ENCODE measurements at places on chromosomes 12 and 14.

- no peak for DNase-seq
Observed at GRCh38 chr12:127459687-127460086, 807.3 kb upstream of the TMEM132C start.

GRCh38 chr12:1776170-1776921 is 44.0 kb upstream of the LRTM2 start:
- no peak for DNase-seq

DNA sequence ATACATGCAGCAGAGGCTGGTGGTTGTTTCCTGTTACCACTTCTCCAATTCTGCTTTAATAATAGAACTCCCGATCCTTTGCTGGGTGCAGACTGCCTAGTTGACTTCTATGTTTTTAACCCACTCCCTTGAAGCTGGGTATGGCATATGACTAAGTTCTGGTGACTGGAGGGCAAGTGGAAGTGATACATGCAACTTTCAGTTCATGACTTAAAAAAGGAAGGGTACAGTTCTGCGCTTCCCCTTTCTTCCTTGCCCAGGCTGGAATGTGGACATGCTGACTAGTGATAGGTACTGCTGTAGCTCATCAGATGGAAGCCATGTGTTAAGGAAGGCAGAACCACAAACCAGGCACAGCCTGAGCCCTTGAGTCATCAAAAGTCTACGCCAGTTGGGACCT is 2.4 kb upstream of the A2M start:
- no peak for DNase-seq

DNA sequence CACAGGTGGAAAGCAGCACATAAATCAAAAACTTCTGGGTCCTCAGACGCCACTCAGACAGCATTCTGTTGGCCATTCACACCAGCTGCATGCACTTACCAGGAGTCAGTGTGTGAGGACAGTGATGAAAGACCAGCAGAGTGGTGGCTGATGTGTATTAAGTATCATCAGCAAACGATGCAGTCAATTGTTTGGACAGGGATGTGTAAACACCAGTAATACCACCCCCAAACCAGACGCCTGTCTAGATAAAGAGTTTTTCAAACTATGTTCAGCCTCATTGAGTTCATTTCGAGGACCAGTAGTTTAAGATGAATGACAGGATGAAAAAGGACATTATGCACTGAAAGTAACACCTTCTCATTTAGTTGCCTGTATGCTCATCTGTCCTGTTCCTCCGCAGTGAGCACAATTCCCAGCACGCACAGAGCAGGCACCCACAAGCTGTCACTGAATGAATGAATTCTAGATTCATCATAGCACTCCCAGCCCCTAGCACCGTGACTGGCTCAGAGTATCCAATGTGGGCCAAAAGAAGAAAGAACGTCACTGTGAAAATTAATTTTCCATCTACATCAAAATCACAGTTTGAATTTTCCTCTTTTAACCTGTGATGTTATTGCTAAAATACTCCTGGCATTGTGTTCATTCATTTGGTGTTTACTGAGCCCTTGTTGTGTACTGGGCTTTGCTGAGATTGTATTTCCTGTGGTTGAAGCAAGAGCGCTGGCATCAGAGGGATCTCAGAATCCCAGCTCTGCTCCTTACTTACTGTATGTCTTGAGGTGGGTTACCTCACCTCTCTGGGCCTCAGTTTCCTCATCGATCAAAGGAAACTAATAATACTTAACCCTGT is 124.8 kb upstream of the NOS1 start:
- no peak for DNase-seq

DNA sequence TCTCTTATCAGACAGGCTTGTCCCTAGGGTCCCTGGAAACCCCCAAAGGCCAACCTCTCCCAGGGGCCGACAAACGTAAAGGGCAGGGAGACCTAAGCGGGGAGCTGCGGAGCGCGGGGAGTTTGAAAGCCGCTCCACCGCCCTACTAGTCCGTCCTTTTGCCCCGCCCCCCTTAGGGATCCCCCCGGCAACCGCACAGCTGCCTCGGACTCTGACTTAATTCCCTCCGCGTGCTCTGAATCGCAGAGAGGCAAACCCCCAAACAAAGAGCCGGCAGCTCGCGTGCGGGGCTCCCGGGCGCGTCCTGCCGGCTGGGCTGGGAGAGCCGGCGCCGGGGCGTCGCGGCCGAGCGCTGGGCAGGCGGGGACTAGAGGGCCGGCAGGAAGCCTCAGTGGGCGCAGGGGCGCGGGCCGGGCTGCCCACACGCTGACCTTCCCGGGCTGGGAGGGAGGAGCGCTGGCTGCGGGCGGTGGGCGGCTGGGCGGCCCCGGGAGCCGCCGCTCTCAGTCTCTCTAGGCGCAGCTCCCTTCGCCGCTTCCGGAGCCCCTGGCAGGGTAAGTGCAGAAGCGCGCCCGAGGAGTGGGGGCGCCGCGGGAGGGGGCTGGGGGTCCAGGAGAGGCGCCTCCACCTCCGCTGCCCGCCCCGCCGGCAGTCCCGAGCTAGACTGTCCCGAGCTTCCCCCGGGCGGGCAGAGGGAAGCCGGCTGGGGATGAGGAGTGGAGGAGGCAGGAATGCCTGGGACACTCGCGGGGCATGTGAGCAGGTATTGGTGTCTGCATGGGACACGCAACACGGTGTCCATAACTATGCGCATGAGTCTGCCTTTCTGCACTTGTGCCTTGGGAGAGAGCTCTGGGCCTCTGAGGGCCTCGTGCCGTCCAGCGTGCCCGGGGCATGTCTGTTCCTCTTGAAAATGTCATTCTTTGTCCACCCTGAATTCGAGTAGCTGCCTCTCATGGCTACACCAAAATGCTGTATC is at the start of gene TSPAN11:
Gene TSPAN11, plus strand, starts transcription at position 506 of the 979 bp plus-strand sequence. CDS start 27,244 bp downstream, outside the sequence.
- peak; percentile 83 for DNase-seq

GRCh38 chr12:115364921-115365320 is 680.9 kb upstream of the TBX3 start:
- DNase-seq, result no peak

DNA sequence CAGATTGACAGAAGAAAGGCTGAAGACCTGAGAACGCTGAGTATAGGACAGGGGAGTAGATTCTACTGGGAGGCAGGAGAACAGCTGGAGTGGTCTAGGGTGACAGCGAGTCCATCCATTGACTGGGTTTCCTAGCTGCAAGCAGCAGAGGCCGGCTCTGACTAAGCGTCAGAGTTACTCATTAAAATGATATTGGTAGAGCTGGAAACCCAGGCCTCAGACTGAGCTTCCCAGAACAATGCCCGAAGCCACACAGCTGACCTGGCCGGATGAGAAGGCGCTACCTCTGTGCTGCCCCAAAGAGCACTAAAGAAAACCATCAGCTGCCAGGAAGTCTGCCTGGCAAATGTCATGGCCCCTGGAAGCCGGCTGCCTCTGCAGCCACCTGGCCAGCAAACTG is 78.5 kb upstream of the FZD10 start:
- no peak for DNase-seq

DNA sequence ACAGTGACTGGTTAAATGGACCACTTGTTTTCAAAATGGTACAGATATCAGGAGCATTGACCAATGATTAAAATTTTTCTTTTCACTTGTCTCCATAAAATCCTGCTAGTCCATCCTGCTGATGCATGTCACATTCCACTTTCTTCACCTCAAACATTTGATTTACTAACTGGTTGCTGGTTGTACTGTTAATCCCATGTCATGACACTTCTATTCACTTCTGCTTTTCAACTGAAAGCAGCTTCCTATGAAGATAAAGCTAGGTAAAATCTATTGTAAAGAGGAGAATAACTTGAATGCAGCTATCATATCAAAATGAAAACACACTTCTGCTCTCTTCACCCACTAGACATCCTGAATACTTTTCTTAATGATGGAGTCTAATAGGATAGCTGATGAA is 149.6 kb upstream of the OTX2 start:
- no peak for DNase-seq

- DNase-seq, result no peak
Observed at GRCh38 chr14:38205119-38205813, 2.4 kb upstream of the SSTR1 start.

DNA sequence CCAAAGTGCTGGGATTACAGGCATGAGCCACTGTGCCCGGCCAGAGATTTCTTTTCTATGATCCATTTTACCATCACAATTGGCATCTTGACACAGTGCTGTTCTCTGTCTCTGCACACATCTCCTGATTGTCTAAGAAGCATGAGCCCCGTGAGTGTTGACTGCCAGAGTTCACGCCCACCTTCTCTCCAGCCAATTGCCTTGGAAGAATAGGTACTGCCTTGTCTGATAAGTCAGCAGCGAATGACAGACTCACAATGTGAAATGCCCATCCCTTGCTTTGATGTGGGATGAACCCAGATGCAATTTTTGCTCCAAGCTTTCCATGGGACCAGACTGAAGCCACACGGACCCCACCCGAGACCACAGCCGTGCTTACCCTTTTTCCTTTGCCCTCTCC is 19.3 kb downstream of the EIF5 start:
- no peak for DNase-seq

DNA sequence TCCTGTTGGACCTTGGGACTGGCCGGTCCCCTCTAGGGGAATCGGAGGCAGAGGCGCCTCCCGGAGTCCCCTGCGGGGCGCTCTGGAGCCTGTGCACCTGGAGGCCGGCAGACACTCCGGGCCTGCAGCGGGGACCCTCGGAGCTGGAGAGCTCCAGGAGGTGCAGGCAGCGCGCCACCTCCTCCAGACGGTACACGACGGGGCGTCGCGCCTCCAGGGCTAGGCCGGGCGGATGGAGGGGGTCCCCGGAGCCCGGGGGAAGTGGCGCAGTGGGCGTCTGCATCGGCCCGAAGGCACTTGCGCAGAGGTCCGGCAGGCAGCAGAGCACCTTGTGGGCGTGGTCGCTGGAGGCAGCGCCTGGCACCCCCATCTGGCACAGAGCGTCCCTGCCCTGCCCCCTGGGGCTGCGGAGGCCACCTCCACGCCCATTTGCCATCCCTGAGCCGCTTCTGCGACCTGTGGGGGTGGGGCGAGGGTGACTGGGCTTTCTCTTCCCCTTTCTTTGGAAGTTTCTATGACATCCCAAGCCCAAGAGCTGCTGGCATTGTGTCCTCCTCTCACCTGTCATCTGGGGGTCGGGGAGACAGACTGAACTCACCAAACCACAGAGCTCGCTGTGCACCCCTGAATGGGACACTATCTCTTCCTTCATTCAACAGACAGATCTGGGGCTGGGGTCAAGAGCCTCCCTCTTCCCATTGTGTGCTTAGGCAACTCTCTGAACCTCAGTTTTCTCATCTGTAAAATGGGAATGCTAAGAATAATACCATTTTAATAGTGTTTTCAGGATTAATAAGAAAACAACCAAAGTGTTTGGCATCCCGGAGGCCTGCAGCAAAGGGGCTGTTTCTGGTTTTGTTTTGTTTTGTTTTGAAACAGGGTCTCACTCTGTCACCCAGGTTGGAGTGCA is 37.5 kb upstream of the CORO1C start:
- DNase-seq, result no peak

DNA sequence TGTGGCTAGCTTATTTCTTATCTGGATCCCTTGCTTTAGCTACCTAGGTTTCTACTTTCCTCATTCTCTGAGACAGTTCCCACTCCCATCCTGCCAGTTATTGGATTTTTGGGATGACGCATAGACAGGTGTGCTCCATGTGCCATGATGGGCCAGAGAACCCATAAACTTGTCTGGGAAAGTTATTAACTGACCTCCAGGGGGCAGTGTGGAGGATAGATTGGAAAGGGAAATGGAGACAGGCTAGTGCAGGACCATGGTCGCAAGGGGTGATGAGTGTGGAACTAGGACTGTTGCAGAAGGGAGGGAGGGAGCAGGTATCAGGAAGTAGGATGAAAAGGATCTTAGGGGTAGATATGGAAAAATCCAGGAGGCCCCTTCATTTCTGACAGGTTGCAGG is 80.3 kb downstream of the ESRRB start:
- DNase-seq, result no peak

DNA sequence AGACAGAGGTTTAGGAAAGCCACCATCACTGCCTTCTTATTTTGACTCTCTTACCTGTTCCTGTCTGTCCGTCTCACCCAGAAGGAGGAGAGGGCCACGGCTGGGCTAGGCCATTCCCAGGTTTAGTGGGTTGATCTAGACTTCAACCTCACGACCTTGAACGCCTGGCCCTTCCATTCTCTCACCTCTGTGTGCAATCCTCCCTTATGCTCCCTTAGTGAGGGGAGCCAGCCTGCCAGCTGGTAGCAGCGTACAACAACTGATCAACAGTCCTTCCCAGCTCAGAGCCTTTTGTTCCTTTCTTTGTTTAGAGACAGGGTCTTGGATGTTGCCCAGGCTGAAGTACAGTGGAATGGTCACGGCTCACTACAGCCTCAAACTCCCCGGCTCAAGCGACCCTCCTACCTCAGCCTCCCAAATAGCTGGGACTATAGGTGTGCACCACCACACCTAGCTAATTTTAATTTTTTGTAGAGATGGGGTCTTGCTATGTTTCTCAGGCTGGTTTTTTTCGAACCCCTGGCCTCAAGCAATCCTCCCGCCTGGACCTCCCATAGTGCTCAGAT is 123.9 kb downstream of the ZNF664 start:
- DNase-seq, result no peak

- no peak for DNase-seq
Observed at GRCh38 chr14:65346895-65347294, 65.6 kb upstream of the FUT8 start.

DNA sequence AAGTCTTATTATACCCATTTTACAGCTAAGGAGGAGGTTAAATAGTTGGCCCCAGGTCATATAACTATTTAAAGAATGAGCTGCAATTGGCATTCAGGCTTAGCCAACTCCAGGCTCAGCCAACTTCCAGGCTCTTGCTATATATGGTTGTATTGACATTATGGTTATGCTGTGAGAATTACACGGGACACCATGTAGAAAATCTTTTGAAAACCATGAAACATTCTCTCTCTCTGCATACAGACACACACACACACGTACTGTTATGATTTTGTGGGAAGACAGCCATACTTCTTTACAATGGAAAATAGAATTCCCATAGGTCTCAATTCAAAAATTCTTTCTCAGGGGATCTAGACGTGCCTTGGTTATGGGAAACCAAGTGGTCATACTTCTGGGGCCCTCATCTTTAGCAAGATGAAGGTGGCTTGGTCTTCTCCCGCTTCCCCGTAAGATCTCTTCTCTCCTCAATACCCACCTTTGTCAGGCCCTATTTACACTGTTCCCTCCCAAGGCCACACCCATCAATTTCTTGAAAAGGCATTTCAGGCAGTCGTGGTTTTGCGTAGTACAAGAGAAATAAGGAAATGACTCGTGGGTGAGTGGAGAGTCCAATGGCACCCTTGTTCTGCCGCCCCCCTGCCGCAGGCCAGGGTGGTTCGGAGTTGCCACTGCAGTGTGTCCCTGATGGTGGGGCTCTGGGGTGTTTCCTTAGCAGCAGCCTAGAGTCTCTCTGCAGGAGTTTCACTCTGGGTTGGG is 10.0 kb upstream of the GPRC5A start:
- no peak for DNase-seq

DNA sequence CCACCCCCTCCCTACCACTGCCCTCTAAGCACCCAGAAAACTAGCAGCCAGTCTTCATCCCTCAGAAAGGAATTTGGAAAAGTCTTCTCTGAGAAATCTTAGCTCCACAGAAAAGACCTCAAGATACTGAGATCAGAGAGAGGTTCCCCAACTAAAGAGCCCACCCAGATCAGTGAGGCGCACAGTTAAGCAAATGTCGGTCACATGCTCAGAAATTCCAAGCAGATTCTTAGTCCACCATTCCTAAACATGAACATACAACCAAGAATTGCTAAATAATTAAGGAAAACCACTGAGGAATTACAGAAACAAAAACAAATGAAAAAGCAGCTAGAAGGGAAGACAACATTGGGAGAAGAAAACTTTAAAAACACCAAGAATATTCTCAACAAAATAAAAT is 32.3 kb downstream of the MED13L start:
- DNase-seq, result no peak

- no peak for DNase-seq
Observed at GRCh38 chr14:93954900-93955849, 21.2 kb downstream of the ASB2 start.

Measured in left forelimb (tissue), 1 donor.